ENCODE measurements at places on chromosomes 11 and 22.

DNA sequence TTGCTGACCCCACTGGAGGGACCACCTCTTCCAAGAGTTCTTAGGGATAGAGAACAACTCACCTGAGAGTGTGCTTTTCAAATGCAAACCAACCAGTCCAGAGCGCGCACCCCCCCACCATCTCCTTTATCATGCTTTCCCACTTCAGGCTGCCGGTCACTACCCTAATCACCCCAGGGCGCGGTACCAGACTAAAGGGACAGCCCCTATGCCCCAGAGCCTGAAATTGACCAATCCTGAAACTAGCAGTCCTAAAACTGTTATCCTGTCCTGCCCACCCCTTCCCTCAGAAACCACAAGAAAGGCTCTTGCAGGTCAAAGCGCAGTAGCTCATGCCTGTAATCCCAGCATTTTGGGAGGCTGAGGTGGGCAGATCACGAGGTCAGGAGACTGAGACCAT, 37.0 kb downstream of the NEAT1 start:
- DNase-seq: no peak

DNA sequence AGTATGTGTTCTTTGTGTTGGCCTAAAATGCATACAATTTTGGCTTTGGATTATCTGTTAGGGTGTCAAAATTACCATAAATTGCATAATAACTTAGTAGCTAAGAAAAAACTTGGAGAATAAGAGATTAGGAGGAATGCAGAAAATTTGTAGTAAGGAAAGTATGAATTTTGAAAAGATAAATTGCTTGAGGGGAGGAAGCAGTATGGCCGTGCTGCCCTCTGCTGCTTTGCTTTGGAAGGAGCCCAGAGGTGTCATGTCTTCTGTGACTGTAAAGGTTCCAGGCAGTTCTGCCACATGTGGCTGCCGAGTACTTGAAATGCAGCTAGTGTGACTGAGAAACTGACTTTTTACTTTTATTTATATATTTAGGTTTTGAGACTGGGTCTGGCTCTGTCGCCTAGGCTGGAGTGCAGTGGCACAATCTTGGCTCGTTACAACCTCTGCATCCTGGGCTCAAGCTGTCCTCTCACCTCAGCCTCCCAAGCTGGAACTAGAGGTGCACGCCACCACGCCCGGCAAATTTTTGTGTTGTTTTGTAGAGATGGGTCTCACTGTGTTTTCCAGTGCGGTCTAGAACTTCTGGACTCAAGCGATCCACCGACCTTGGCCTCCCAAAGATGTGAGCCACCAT, 1.8 kb downstream of the ADSL start:
- DNase-seq: peak; percentile 71

DNA sequence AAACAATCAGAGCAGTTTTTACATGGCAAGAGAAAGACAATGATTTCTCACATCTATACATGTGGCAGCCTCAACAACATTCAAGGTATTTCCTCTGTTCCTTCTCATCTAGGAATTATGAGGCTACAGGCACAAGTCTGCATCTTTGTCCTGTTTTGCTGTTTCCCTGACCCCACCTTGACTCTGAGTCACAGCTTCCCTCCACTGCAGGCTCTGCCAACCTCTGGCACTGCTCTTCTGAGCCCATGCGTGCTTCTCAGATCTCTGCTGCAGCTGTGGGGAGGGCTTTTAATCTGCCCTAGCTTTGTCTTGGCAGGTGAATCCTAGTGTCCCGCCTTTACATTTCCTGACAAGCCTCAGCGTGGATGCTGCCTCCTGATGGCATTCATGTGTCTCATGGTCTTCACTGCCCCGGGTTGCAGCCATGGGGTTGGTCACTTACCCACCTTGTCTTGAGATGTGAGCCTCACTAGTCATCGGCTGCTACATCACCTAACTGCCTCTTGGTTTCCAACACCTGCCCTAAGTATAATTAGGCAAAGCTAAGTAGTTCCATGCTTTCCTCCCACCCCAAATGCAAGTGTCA, 578.5 kb downstream of the TBC1D22A start:
- DNase-seq: no peak

GRCh38 chr11:2515401-2516275, 70.8 kb downstream of the KCNQ1 start:
- no peak for DNase-seq

Data from HEK293T (cell line).